ENCODE measurements at places on chromosomes 2 and 18.

DNA sequence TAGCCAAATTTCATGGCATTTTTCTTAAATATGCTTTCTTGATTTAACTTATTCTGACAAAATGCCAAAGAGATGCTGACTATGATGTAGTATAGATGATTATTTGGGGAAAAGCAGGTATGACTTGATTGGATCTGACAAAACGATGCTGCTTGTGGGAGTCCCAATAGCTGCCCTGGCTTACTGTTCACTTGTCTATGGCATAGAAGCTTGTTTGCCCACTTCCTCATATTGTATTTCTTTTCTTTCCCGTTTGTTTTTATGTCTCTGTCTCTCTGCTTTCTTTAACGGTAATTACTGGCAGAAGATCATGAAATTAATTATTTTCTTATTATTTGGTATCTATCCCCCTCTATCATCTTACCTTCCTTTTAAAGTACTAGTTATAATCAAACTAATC is 43.0 kb downstream of the EPC2 start:
- no peak for DNase-seq

GRCh38 chr18:22816266-22817176 is 116.6 kb upstream of the RBBP8 start:
- no peak for DNase-seq

- DNase-seq = no peak
Measured at GRCh38 chr2:1935476-1935875, 191.2 kb upstream of the PXDN start.

DNA sequence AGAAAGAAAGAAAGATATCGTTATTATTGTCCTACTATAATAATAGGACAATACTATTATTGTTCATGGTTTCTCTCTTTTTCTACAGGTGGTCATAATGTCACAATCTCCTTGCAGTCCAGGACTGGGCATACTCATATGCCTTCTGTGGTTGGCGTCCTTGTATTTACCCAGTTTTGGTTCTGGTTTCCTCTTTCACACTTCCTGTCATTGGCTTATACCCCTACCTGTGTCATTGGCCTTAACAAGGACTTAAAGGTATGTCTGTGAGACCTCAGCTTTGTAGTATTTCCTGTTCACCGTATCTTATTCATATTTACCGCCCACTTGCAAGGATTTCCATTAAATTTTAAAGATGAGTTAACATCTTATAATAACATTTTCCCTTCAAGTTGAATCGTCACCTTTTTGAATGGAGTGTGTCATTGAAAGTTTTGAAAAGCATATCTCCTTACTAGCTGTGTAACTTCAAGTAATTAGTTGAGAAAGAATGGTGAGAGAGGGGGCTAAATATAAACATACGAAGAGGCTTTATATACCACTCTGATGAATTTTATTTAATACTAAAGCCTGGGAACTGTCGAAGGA is 36.5 kb upstream of the HTR2B start:
- DNase-seq = no peak

- no peak for DNase-seq
Measured at GRCh38 chr2:153391131-153391530, 87.4 kb downstream of the RPRM start.

- no peak for DNase-seq
Measured at GRCh38 chr18:55340998-55341397, 247.0 kb downstream of the TCF4 start.

- DNase-seq = no peak
Measured at GRCh38 chr2:11203480-11203879, 48.2 kb downstream of the SLC66A3 start.

GRCh38 chr2:100819370-100820272 is at the start of gene NPAS2:
TSS of gene NPAS2 (plus strand) at chr2:100820139. CDS start at chr2:100904755, 84,616 bp downstream.
- no peak for DNase-seq

DNA sequence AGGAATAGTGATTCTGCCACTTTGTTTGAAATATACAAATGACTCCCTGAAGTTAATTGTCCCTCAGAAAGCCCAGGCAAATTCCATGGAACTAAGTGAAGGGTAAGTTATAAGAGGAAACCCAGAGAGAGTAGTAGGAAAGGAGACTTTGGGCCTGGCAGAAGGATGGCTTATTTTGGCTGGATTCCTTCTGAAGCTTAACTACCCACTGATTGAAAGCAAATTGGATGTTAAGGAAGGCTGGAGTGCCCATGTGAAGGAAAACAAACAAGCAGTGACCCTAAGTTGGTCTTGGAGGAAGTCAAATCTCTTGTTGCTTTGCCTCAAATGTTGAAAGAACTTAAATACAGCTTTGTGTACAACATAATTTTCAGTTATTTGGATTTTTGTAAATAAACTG is 1106.4 kb upstream of the ZEB2 start:
- no peak for DNase-seq

DNA sequence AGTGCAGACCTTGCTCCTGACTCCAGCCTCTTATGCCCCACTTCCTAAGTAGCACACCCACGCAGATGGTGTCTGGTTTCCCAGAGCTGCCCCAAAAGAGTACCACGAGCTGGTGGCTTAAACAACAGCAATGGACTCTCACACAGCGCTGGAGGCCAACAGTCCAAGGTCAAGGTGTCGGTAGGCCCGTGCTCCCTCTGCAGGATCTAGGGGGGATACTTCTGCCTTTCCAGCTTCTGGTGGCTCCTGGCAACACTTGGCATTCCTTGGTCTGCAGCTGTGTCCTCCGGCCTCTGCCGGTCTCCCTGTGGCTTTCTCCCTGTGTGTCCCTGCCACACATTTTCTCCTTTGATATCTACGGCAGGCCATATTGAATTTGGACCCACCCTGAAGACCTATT is 99.0 kb downstream of the TSHZ1 start:
- no peak for DNase-seq

GRCh38 chr2:110678457-110679336 is 834 bp upstream of the BUB1 start:
- DNase-seq = no peak

- no peak for DNase-seq
Measured at GRCh38 chr18:8207996-8208395, 401.2 kb upstream of the RAB12 start.

DNA sequence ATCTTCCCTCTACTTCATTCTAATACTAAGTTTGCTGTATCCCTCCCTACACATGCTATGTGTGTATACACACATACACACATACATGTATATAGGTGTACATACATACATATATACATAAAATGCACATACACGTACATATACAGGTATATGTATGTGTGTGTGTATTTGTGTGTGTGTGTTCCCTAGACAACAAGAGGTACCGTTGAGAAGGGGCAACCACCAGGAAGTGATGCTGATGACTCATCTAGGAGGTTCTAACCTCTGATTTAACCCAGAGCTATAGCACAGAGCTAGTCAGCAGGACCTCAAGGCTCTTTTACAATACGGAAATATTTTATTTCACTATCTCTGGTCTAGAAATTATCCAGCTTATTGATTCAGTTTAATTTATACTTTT is 139.2 kb downstream of the LAMA3 start:
- no peak for DNase-seq

GRCh38 chr2:106812841-106813240 is 73.1 kb downstream of the ST6GAL2 start:
- DNase-seq = no peak

GRCh38 chr18:56515522-56515921 is 122.9 kb downstream of the TXNL1 start:
- DNase-seq = no peak

DNA sequence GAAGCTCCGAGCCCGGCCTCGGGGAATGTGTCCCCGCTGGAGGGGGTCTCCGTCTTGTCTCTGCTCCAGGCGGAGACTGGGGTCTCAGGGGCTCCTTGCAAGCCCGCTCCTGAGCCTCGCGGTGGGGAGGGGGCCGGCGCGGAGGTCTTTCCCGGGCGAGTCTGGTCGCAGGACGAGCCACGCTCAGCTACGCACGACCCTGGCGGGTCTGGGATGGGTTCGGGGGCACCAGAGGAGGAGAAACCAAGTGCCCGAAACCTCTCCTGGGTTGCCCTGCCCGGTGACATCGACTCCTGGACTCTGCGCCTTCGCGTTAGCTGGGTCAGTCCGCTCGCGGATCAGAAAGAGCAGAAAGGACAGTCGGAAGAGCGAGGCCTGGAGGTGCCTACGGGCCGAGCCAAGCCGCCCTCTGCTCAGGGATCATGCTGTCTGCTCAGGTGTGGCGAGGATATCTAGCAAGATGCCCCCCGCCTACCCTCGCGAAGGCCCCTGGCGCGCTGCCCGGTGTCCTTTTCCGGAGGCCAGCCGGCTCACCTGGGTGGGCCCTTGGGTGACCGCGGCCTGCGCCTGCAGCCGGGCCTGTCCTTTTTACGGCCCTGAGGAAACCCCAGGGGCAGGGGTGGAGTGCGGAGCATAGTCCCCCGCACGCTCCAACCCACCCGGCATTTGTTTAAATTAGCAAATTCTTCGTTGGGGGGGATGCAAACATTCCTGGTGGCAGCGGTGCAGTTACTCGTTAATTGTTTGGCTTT is 58.7 kb downstream of the SNORC start:
- no peak for DNase-seq

DNA sequence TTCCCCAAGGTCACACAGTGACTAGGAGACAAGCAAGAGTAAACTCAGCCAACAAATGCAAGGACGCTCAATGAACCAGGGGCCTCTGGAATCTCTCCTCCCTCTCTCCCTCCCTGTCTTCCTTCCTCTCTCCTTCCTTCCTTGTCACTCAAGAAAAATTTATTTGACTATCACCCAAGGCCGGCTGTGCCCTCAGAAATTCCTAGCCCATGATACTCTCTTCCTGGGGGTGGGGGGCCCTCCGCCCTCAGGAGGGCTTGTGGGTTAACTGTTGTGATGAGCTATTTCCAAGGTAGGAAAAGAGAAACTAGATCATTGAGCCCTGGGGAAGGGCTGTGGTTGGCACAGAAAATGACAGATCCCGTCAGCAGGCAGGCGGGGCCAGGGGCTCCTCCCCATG is 21.7 kb downstream of the INHBB start:
- DNase-seq = no peak

DNA sequence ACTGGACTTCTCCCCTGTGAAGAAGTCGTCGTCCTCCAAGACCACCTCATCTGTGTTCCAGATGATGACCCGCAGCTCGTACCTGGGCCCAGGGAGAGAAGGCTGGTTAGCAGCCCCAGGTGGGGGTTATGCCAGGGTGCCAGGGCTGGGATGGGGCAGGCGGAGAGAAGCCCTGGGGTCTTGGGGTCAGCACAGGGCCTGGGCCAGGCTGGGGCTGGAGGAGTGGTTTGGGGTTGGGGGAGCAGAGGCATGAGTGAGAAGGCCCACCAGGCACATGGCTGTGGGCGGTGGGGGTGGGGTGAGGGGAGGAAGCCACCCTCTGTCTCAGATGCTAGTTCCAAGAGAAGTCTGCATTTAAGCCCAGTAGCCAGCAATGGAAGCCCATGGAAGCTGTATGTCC is 15.8 kb downstream of the OTOF start:
- no peak for DNase-seq

DNA sequence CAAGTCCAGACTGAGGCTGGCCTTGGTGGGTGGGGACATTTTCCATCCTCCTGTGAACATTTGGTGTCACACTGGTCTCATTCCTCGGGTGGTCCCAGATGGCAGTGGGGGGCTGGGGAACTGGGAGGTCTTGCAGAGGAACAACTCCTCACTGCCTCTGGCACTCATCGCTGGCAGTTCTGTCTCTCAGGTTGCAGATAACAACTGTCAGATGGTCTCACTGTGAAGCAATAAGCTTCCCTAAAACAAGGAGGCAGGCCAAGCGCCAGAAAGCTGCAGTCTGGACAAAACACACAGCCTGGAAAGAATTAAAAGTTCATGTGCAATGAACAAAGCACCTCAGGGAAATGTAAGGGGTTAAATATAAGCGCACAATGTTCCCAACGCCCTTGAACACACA is 78.1 kb downstream of the IRS1 start:
- DNase-seq = no peak

GRCh38 chr2:220704081-220704480 is 868.0 kb downstream of the EPHA4 start:
- DNase-seq = no peak

- DNase-seq = peak; percentile 56
Measured at GRCh38 chr18:9708057-9708433, at the start of gene RAB31. TSS of gene RAB31 (plus strand) at chr18:9708301. CDS start at chr18:9708406, 105 bp downstream.

DNA sequence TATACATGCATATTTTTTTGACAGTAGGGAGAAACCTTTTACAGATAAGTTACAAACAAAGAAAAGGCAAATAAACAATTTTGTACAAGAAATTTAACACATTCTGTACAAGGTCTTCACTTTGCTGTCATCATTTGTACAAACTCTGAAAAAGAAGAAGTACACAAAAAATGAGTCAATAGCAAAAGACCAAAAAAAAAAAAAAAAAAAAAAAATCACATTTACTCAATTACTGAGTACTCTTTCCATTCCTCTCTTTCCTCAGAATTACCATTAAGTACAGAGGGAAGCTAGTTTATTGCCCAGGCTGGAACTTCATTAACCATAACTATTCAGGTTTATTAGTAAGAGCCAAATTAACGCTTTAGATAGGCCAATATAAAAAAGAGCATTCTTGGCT is 5.6 kb upstream of the STPG4 start:
- DNase-seq = no peak

DNA sequence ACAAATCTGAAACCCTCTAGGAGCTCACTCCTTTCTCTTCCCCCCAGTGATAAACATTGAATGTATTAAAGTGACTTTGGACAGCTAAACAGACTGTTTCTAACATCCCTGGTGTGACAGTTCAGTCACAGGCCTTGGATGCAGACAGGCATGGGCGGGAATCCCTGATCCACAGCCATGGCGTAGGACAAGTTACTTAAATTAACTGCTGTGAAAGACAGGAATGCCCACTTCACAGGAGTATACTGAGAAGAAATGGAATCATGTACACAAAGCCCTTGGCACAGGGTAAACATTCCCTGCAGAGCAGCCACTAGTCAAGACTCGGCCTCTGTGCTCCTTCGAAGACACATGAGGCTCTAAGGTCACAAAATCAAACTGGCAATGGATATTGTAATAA is 34.0 kb downstream of the FARSB start:
- no peak for DNase-seq

DNA sequence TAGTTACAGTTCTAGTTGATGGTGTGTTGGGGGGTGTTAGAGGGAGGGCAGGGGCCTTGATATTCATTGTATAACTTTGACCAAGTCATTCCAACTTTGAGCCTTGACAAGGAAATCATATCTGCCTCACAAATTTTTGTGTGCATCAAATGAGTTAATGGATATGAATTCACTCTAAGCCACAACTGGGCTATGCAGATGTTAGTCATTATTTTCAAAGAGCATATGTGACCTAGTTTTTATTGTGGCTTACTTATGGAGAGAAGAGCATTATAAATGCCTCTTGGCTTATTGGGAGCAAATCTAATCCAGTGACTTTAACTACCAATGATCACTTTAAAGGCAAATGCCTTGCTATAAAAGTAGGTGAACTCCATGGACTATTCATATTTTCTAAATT is 250.2 kb downstream of the LPIN1 start:
- no peak for DNase-seq

- DNase-seq = no peak
Measured at GRCh38 chr18:57273194-57273593, 79.2 kb upstream of the ST8SIA3 start.

DNA sequence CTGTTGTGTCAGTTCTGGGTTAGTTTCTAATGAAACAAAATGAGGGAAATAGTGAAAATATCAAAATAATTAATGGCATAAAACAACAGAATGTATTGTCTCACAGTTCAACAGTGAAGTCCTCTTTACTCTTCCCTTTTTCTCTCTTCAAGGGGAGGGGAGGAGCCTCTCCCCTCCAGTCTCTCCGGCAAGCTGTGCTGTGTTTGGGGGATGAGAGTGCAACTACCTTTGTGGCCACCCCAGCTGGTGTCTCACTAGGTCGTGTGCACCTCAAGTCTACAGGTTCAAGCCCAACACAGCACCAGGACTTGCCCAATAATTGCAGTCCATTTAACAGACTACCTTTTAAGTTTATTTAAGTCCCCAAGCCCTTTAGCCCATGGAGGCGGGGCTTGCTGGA is 271.7 kb upstream of the DOK6 start:
- no peak for DNase-seq

GRCh38 chr2:229749779-229750178 is 35.4 kb upstream of the DNER start:
- no peak for DNase-seq
